ENCODE measurements at places on chromosomes 6 and 20. TPM values are rescaled to one million over a fixed set of nuclear protein-coding genes. Genes with fewer than 3 reads are reported as not detected.

CRISP2 gene
- not detected for polyA plus RNA-seq

KIF6 gene
- polyA plus RNA-seq: 1.6 TPM

TNFRSF6B gene
- polyA plus RNA-seq: 0.39 TPM

DNMT3B gene
- 4.6 TPM for polyA plus RNA-seq

RAB44 gene
- polyA plus RNA-seq: 0.04 TPM

CRYBG1 gene
- polyA plus RNA-seq: 6.7 TPM

EGFL8 gene
- 27.8 TPM for polyA plus RNA-seq

JPH2 gene
- 87.6 TPM for polyA plus RNA-seq

ARMH2 gene
- not detected for polyA plus RNA-seq

HTR1E gene
- polyA plus RNA-seq: not detected

TRIM40 gene
- polyA plus RNA-seq: not detected

TXLNB gene
- polyA plus RNA-seq: 128 TPM

TREML2 gene
- 0.09 TPM for polyA plus RNA-seq

VSX1 gene
- polyA plus RNA-seq: not detected

IDH3B gene
- 83.1 TPM for polyA plus RNA-seq

ABHD16B gene
- polyA plus RNA-seq: not detected

NKAPL gene
- 0.87 TPM for polyA plus RNA-seq

AGPAT1 gene
- 60.2 TPM for polyA plus RNA-seq

GPR63 gene
- polyA plus RNA-seq: 3.8 TPM

PNPLA1 gene
- polyA plus RNA-seq: 2.6 TPM

TSPO2 gene
- polyA plus RNA-seq: 0.94 TPM

HSD17B8 gene
- polyA plus RNA-seq: 8.6 TPM

GINS1 gene
- 7.7 TPM for polyA plus RNA-seq

PPP1R14C gene
- polyA plus RNA-seq: 40.9 TPM

RSPO3 gene
- polyA plus RNA-seq: 14.2 TPM

GGTLC1 gene
- not detected for polyA plus RNA-seq

RNF146 gene
- polyA plus RNA-seq: 47.6 TPM

SLC17A3 gene
- polyA plus RNA-seq: not detected

MEP1A gene
- polyA plus RNA-seq: not detected

ADGB gene
- polyA plus RNA-seq: not detected

ADAT2 gene
- 12.8 TPM for polyA plus RNA-seq

TDRD6 gene
- polyA plus RNA-seq: 0.73 TPM

PCK1 gene
- polyA plus RNA-seq: 0.11 TPM
